Left cardiac atrium (tissue), 4 donors: ENCODE measurements at places on chromosomes 1 and 21. TPM values are rescaled to one million over a fixed set of nuclear protein-coding genes. Genes with fewer than 3 reads are reported as not detected.

DNA sequence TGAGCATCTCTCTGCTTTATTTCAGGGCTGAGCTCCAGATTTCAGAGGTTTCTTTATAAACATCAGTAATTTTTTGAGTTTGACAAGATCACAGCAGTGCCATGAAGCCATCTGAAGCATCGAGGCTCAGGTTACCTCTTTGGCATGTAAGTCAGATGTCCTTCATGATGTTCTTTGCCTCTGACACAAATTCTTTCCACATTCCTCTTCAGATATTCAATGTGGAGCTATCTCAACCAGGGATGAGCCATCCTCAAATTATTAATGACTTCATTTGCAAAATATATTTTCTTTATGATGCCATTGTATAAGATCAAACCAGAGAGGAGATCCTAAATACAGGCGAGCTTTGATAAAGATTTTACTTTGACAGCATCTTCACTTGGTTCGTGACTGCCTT lies 256.7 kb downstream of the COL11A1 start:
- DNase-seq = no peak

DNA sequence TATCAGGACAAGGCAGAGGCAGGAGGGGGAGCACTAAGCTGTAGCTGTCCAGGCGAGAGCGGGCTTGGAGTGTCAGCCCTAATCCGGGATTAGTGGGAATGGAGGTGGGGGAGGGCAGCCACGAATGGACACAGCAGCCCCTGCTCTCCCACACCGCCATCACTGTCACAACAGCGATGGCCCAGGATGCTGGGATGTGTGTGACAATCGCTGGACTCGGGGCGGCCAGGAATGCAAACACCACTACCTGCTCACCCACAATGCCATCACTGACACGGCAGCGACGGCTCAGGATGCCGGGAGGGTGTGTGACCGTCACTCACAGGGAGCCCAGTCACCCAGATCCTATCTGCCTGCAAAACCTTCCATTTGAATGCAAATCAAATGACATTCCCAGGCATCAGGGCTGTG lies 2.9 kb downstream of the C2CD2 start:
- no peak for DNase-seq

Gene PRXL2B
- total RNA-seq = 14.1 TPM

DNA sequence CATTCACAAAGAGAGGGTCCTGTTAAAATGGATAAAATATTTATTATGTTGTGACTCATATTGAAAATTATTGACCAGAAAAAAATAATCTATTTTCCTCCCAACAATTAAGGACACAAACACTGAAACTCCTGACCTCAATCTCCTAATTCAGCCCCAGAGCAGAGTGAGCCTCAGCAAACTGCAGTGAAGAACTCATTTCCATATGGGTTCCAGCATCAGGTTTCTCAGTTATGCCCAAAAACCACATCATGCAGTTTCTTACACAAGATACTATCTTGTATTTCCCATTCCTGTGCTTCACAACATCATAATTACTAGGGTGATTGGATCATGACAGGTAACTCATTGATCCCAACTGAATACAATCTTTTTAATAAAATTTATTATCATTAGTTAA lies 15.4 kb downstream of the PYHIN1 start:
- DNase-seq = no peak

Gene SPRR2E
- not detected for total RNA-seq

- DNase-seq = peak; percentile 42
Observed at GRCh38 chr1:46300673-46301405, 2.6 kb downstream of the LRRC41 start.

GRCh38 chr1:53614231-53615021 lies 124.5 kb downstream of the GLIS1 start:
- no peak for DNase-seq

DNA sequence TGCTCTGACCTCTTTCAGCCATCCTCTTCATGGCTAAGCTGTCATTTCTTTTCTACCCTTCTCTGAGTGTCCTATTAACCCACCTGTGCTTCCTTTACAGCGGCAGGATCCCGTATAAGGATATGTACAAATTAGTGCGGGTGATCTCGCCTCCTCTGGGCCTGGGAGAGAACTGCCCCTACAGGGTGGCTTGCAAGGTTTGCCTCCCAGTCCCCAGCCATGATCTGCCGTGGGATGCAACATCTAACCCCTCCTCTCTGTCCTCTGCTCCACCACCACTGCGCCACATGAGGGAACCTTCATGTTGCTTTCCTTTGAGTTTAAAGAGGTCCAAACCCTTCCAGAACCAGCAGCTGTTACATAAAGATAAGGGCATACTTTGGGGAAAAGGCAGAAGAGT lies 282.2 kb downstream of the ZNF648 start:
- no peak for DNase-seq

Gene CELA3B
- total RNA-seq = not detected

Gene ATPAF1
- 137 TPM for total RNA-seq

DNA sequence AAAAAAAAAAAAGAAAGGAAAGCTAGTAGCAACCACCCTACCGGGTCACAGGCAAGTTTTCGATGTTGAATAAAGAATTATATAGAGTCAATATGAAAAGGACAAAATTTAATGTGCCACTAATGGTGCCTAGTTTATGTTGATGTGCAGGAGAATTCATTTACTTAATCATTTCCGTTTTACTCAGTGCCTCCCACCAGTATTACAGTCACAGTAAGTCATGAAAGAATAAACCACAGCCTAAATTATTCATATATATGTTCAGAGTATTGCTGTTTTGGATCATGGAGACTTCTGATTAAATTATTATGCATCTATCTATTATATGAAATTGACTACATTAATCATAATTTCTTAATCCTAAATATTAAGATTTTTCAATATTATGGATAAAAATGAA lies 35.3 kb downstream of the FNBP1L start:
- no peak for DNase-seq

GRCh38 chr21:45848331-45848730 lies 133.2 kb upstream of the COL6A1 start:
- DNase-seq = no peak

GRCh38 chr1:238419209-238419608 lies 528.5 kb upstream of the ZP4 start:
- no peak for DNase-seq

Gene CELA3A
- total RNA-seq = not detected

DNA sequence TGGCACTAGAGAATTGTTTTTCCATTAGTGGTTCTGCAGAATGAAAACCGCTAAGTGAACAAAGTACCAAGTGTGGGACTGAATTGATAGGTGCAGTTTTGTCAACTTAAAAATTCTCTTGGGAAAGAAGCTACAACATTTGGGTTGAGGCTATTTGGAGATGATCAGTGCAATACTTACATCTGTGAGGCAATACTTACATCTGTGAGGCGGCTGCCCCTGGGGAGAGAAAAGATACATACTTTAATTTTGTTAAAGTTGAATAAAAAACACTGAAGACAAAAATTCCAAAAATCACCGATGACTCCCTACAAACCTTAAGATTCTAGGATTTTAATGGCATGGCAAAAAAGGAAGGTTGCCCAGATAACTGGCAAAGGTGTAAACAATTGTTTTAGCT lies 1.7 kb downstream of the CFAP410 start:
- DNase-seq = no peak

DNA sequence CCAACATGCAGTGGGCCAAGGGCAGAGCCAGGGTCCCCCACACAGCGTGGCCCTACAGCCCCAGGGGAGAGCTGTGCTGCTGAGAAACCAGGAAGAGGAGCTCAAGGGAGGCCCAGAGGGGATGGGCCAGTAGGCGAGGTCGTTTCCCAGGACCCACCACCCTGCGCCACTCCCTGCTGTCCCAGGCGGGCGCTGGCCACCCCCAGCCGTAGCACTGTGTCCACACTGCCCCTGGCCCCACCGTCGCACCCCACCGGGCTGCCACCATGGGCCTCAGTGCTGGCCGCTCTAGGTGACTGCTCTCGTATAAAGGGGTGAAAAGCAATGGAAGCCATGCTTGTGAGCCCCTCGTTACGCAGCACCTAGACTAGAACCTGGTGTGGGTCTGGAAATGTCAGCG lies 22.4 kb downstream of the NADK start:
- no peak for DNase-seq

Gene EIF4G3
- 48.2 TPM for total RNA-seq
